SJCRH30 (cell line): ENCODE measurements at places on chromosomes 6 and 20.

- no peak for DNase-seq
These were observed 6.9 kb upstream of the CTNNBL1 start for GRCh38 chr20:37686762-37687477.

- DNase-seq: no peak
These were observed 102.8 kb downstream of the FYN start for GRCh38 chr6:111770263-111771093.

DNA sequence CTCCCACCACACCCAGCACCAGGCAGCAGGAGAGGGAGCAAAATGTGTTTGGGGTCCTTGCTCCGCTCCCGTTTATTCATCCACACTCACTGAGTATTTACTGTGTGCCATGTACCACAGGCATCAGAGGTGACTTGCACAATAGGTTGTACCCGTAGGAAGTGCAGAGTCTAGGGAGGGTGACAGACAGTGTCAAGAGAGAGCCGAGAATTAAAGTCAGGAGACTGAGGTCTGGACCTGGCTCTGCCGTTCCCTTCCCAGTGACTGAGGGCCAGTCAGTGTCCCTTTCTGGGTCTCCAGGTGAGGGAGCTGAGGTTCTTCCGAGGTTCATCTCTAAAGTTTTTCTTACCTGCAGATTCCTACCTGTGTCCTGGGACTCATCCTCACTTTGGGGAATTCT, 22.3 kb downstream of the TTBK1 start:
- no peak for DNase-seq

DNA sequence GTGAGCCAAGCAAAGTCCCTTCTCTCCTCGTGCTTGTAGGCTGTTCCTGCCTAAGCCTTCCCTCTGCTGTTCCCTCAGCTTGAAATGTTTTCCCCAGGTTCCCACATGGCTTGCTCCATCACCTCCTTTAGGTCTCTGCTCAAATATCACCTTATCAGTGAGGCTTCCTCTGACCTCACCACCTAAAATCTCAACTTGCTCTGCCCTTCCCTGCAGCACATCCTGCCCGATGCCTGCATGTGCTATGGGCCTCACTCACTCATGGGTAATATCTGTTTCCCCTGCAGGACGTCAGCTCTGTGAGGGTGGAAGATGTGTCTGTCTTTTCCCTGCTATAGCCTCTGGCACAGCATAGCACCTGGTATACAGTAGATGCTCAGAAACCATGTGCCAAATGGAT, 29.9 kb upstream of the FKBP1A start:
- no peak for DNase-seq
